ENCODE measurements at places on chromosomes 5 and 9. TPM values are rescaled to one million over a fixed set of nuclear protein-coding genes. Genes with fewer than 3 reads are reported as not detected.

- no peak for DNase-seq
- H3K4me1 ChIP-seq, result no peaks in the 10 kb centered on the region
- H3K4me3 ChIP-seq, result no peak overlapping the region
- H3K27ac ChIP-seq, result no peak overlapping the region
Observed at GRCh38 chr5:37437711-37438110, 58.6 kb downstream of the WDR70 start.

GRCh38 chr5:180178531-180179441, 30.2 kb downstream of the RASGEF1C start:
- peaks cover 8% of the 10 kb centered on the region for H3K36me3 ChIP-seq
- peaks cover 8% of the 10 kb centered on the region for H3K27me3 ChIP-seq
- no peak overlapping the region for H3K27ac ChIP-seq

GRCh38 chr9:95505717-95506427, 10.9 kb downstream of the PTCH1 start:
- H3K27me3 ChIP-seq, result no peaks in the 10 kb centered on the region
- H3K27ac ChIP-seq, result peak overlapping the region; percentile 85
- peak; percentile 30 for DNase-seq
- peaks cover 66% of the 10 kb centered on the region for H3K4me1 ChIP-seq
- H3K36me3 ChIP-seq, result no peaks in the 10 kb centered on the region

GRCh38 chr5:117143406-117143805, 568.8 kb upstream of the SEMA6A start:
- no peaks in the 10 kb centered on the region for H3K4me1 ChIP-seq
- no peaks in the 10 kb centered on the region for H3K36me3 ChIP-seq
- H3K27ac ChIP-seq, result no peak overlapping the region
- H3K27me3 ChIP-seq, result no peaks in the 10 kb centered on the region

DNA sequence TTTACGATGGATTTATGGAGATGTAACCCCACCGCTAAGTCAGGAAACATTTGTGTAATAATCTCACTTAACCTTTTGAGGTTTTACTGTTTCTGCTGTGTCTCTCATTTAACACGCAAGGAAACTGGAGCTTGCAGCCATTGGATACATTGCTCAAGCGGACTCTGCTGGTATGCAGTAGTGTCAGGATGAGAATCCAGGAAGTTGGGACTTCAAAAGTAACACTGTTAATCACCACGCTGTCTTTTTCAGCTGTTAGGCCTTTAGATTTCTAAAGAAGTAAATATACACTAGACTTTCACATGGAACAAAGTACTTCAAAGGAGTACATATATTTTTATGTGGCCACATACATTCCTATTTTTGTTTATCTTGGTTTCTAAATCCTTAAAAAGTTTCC, 114.7 kb downstream of the LPAR1 start:
- no peak overlapping the region for H3K4me3 ChIP-seq
- DNase-seq, result no peak
- no peaks in the 10 kb centered on the region for H3K27me3 ChIP-seq
- H3K27ac ChIP-seq, result no peak overlapping the region
- H3K36me3 ChIP-seq, result no peaks in the 10 kb centered on the region

DNA sequence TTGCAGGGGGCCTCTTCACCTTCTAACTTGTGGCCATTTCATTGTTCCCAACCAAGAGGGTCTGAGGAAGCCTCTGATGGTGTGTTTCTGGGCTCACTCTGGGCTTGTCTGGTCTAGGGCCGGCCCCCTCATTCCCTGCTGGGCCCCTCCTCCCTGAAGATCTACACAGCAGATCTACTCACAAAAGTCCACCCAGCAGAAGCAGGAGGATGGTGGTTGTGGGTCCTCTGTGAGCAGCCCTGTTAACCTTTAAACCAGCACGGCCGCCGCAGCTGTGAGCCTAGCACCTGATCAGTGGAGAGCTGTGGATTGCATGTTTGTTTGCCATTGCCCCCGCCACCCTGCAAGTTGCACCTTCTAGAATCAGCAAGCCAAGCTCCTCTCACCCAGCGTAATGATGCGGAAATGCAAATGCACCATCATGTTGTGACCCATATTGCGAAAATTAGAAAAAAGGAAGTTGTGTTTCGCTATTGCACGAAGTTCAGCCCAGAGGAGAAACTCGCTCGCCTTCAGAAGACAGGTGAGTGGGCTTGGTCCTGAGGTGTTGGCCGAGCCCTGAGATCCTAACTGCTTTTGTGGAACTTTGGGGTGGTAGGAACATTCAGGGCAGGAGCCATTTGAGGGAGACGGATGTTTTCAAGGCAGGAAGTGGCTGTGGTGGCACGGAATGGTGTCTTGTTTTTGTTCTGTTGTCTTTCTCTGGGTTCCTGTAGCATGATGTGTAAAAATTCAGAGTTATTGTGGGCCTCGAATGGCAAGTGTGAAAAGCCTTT, 16.7 kb downstream of the FGD3 start:
- peaks cover 21% of the 10 kb centered on the region for H3K36me3 ChIP-seq
- DNase-seq, result peak; percentile 93
- H3K27ac ChIP-seq, result peak overlapping the region; percentile 94
- no peaks in the 10 kb centered on the region for H3K27me3 ChIP-seq

- DNase-seq, result no peak
- H3K36me3 ChIP-seq, result peaks cover 11% of the 10 kb centered on the region
- no peak overlapping the region for H3K27ac ChIP-seq
- no peak overlapping the region for H3K4me3 ChIP-seq
- H3K27me3 ChIP-seq, result no peaks in the 10 kb centered on the region
Observed at GRCh38 chr5:56922922-56923321, 13.5 kb downstream of the SETD9 start.

DNA sequence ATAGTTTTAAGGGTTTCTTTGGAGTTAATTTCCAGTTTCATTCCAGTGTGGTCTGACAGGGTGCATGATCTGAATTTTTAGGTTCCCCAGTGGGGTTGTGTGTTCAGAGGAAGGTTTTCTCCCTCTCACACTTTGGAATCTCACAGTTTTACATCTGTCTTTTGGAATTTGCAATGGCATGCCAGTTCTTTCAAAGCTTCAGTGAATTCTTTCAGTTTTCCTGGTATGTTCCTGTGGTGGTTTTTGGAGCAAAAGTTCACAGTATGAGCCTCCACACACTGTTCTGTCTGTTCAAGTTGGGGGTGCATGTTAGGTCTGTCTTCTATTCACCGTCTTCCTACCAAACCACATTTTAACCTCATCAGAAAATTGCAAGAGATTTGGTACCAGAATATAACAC, 624.2 kb downstream of the KCTD16 start:
- H3K36me3 ChIP-seq, result no peaks in the 10 kb centered on the region
- H3K27me3 ChIP-seq, result no peaks in the 10 kb centered on the region
- H3K4me3 ChIP-seq, result no peak overlapping the region
- DNase-seq, result no peak
- H3K27ac ChIP-seq, result no peak overlapping the region
- H3K4me1 ChIP-seq, result no peaks in the 10 kb centered on the region

DNA sequence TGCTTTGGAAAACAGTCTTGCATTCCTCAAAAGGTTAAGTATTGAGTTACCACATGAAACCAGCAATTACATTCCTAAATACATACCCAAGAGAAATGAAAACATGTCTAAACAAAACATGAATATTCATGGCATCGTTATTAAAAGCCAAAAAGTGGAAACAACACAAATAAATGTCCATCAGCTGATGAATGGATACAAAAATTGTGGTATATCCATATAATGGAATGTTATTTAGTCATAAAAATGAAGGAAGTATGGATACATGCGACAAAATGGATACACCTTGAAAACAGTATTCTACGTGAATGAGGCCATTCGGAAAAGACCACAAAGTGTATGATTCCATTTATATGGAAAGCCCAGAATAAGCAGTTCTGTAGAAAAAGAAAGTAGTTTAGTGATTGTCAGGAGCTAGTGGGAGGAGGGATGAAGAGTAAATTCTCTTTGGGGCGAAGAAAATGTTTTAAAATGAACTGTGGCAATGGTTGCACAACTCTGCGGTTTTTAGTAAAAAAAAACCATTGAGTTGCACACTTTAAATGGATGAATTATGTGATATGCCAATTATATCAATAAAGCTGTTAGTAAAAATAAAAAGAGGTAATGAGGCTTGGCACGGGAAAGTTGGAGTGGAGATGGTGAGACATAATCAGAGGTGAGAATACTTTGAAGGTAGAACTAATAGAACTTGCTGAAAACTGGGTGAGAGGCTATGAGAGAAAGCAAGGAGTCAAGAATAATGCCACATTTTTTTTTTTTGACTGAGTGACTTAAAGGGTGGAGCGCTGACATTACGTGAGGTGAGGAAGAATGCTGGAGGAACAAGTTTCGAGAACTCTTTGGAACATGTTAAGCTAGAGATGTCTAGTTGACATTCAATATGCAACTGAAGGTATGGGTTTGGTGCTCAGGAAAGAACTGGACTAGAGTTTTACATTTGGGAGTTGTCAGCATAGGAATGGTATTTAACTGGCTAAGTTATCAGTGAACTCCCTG, 194.9 kb upstream of the ZNF608 start:
- no peak for DNase-seq
- H3K4me1 ChIP-seq, result no peaks in the 10 kb centered on the region
- H3K4me3 ChIP-seq, result no peak overlapping the region
- H3K27ac ChIP-seq, result no peak overlapping the region
- H3K27me3 ChIP-seq, result no peaks in the 10 kb centered on the region
- H3K36me3 ChIP-seq, result no peaks in the 10 kb centered on the region

GRCh38 chr9:85451680-85452079, 290.1 kb downstream of the AGTPBP1 start:
- H3K4me1 ChIP-seq, result no peaks in the 10 kb centered on the region
- H3K4me3 ChIP-seq, result no peak overlapping the region
- no peak for DNase-seq
- H3K27me3 ChIP-seq, result peaks cover 34% of the 10 kb centered on the region
- H3K27ac ChIP-seq, result no peak overlapping the region

GRCh38 chr5:142833517-142834449, 63.6 kb downstream of the ARHGAP26 start:
- no peaks in the 10 kb centered on the region for H3K27me3 ChIP-seq
- peaks cover 64% of the 10 kb centered on the region for H3K4me1 ChIP-seq
- no peak overlapping the region for H3K27ac ChIP-seq
- H3K36me3 ChIP-seq, result peaks cover 5% of the 10 kb centered on the region
- DNase-seq, result no peak

GRCh38 chr9:98607152-98607551, 101.6 kb downstream of the GABBR2 start:
- DNase-seq, result no peak
- no peak overlapping the region for H3K27ac ChIP-seq
- H3K27me3 ChIP-seq, result peaks cover 14% of the 10 kb centered on the region
- H3K4me3 ChIP-seq, result no peak overlapping the region
- no peaks in the 10 kb centered on the region for H3K4me1 ChIP-seq

DNA sequence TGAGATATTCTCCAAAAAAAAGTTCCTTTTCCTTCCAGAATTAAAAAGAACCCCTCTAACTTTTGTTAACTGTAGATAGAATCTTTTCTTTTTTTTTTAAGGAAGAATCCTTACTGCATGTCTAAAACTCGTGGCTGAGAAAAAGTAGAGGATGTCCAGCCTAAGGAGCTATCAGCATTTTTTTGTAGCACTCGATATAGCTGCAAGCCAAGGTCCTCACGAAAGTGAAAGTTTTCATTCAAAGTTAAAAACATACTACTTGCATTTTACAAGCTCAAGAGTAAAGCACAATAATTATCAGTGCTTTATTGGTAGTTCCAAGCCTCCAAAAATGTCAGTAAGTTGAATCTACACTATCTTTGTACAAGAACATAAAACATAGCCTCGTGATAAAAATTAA, 28.7 kb upstream of the ZSWIM6 start:
- no peak overlapping the region for H3K27ac ChIP-seq
- H3K4me3 ChIP-seq, result no peak overlapping the region
- no peaks in the 10 kb centered on the region for H3K4me1 ChIP-seq
- no peaks in the 10 kb centered on the region for H3K36me3 ChIP-seq

GRCh38 chr5:61869333-61869732, 436.7 kb upstream of the KIF2A start:
- H3K4me1 ChIP-seq, result no peaks in the 10 kb centered on the region
- H3K4me3 ChIP-seq, result no peak overlapping the region
- no peak for DNase-seq
- H3K27ac ChIP-seq, result no peak overlapping the region
- no peaks in the 10 kb centered on the region for H3K36me3 ChIP-seq

DNA sequence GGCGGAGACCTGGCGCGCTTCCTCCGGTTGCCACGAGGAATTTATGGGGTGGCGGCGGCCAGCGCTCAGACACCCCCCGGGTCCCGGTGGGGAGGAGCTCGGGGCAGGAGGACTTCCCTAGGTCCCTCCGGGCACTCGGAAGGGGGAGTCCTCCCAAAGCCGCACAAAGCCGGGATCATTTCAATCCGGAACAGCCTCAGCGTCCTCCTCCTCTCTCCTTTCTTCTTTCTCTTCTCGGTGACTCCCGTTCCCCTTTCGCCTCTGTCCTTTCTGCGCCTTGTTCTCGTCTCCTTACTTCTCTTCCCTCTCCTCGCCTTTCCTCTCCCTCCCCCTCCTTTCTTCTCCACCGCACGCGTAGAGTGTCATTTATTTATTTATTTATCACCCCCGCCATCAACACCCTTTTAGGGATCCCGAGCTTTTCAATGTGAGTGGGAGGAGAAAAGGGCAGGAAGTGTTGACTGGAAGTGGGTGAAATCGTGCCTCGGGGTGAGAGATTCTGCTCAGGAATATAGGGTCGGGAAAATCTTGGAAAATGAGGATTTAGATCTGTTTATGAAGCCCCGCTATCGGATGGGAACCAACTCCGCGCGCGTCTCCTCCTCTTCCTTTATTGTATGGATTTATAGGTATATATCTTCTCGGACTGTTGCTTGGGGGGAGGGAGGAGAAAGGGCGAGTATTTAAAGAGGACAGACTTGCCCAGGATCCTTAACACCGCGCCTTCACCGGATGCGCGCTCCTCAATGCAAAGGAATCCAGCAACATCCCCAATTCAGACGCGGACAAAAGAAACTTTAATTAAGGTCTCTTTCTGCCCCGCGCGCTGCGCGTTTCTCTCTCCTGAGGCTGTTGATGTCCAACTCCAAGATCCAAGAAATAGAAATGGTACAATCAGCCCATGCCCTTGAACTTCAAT, 2.0 kb upstream of the ZNF462 start:
- peaks cover 44% of the 10 kb centered on the region for H3K4me1 ChIP-seq
- H3K27me3 ChIP-seq, result peaks cover 61% of the 10 kb centered on the region
- H3K36me3 ChIP-seq, result peaks cover 4% of the 10 kb centered on the region
- DNase-seq, result no peak
- H3K4me3 ChIP-seq, result peak overlapping the region; percentile 67

- H3K4me1 ChIP-seq, result no peaks in the 10 kb centered on the region
- H3K4me3 ChIP-seq, result no peak overlapping the region
- H3K36me3 ChIP-seq, result no peaks in the 10 kb centered on the region
Observed at GRCh38 chr9:1977026-1977425, 38.1 kb upstream of the SMARCA2 start.

Gene C5orf47
- not detected for total RNA-seq

DNA sequence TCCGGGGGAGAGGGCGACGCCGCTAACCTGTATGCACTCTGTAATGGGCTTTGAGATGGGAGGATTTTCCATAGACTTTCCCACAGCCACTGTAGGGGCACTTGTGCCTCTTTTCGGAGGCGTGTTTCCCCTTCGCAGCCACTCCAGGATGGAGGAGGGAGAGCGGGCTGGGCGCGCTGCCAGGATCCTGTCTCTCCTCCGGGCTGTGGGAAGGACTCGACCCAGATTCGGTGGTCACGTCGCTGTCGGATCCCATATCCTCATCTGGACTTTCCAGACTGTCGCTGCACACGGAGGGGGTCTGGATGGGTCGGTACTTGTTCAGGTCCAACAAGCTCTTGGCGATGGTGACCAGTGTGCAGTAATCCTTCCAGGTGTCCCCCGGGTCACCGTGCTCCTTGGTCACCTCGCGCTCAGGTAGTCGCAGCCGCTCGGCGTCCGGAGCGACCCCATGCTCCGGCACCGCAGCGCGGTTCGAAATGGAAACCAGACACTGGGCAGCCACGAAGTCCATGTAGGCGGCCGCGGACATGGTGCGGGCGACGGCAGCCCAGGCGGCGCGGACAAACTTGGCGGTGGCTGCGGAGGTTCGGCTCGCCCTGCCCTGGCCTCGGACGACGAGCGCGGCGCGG, 1.5 kb downstream of the KLF9 start:
- peak overlapping the region; percentile 99 for H3K4me3 ChIP-seq
- H3K27me3 ChIP-seq, result no peaks in the 10 kb centered on the region
- peaks cover 41% of the 10 kb centered on the region for H3K4me1 ChIP-seq
- peak overlapping the region; percentile 96 for H3K27ac ChIP-seq
- peaks cover 2% of the 10 kb centered on the region for H3K36me3 ChIP-seq
- peak; percentile 52 for DNase-seq

Data from naive thymus-derived CD8-positive, alpha-beta T cell (primary cell).